ENCODE measurements at places on chromosomes 7 and 10. TPM values are rescaled to one million over a fixed set of nuclear protein-coding genes. Genes with fewer than 3 reads are reported as not detected.

Gene RNF32
- 0.33 TPM for total RNA-seq

Gene SEMA3C
- 311 TPM for total RNA-seq

Gene HOXA5
- total RNA-seq: 1.2 TPM

Gene GTF2IRD1
- total RNA-seq: 18.9 TPM

Gene INPP5A
- total RNA-seq: 20.1 TPM

Gene BMPR1A
- 60.5 TPM for total RNA-seq

Gene FFAR4
- not detected for total RNA-seq

Gene CLDN15
- total RNA-seq: 3.1 TPM

Gene ECHDC3
- total RNA-seq: 4.4 TPM

Gene TMEM229A
- 0.07 TPM for total RNA-seq

Gene NUTM2A
- total RNA-seq: 0.46 TPM

Gene CYP3A7
- total RNA-seq: not detected

Gene UFSP1
- 4.0 TPM for total RNA-seq

Gene ACHE
- total RNA-seq: 0.13 TPM

Gene ATAD1
- total RNA-seq: 34.9 TPM

Gene C7orf57
- not detected for total RNA-seq

Gene TEX36
- total RNA-seq: not detected

Gene LRRC17
- 103 TPM for total RNA-seq

Gene ACSM6
- total RNA-seq: not detected

Gene FAM25A
- not detected for total RNA-seq

Gene CPN1
- not detected for total RNA-seq

Gene ZNF804B
- total RNA-seq: not detected

Gene GNGT1
- not detected for total RNA-seq

Gene FEZF1
- not detected for total RNA-seq

Gene TAS2R3
- 2.0 TPM for total RNA-seq

Gene OPALIN
- not detected for total RNA-seq

Gene ZNF438
- 3.1 TPM for total RNA-seq

Gene IGFBP1
- total RNA-seq: 10.2 TPM

Gene POM121L12
- total RNA-seq: not detected

Gene TCERG1L
- not detected for total RNA-seq

Gene IL15RA
- 5.0 TPM for total RNA-seq

Gene USP6NL
- total RNA-seq: 11.7 TPM

Gene MKI67
- 7.4 TPM for total RNA-seq

Gene PFKP
- 435 TPM for total RNA-seq

Gene TAC1
- not detected for total RNA-seq

Gene RBP3
- total RNA-seq: not detected

Gene TNS3
- total RNA-seq: 74.0 TPM

Gene VTI1A
- 28.5 TPM for total RNA-seq

Gene GALNT17
- 0.13 TPM for total RNA-seq

Gene NRCAM
- total RNA-seq: 22.6 TPM

Gene SLC26A5
- total RNA-seq: not detected

Gene COX19
- 10.1 TPM for total RNA-seq

Gene CCDC7
- 10.9 TPM for total RNA-seq

Gene TMEM196
- total RNA-seq: not detected

Gene CYP2W1
- not detected for total RNA-seq

Gene AEBP1
- 333 TPM for total RNA-seq

Gene ZNF239
- 5.9 TPM for total RNA-seq

Gene ASCC1
- 27.3 TPM for total RNA-seq

Gene PNLIP
- not detected for total RNA-seq

Gene FXYD4
- not detected for total RNA-seq
